Effector memory CD4-positive, alpha-beta T cell (primary cell): ENCODE measurements at places on chromosomes 13 and 19.

- peaks cover 51% of the 10 kb centered on the region for H3K4me1 ChIP-seq
- H3K36me3 ChIP-seq = no peaks in the 10 kb centered on the region
- H3K27ac ChIP-seq = peak overlapping the region; percentile 92
- peak overlapping the region; percentile 57 for H3K4me3 ChIP-seq
- DNase-seq = peak; percentile 67
Observed at GRCh38 chr19:18291590-18292461, 10.4 kb upstream of the JUND start.

- H3K27ac ChIP-seq = no peak overlapping the region
- H3K4me1 ChIP-seq = no peaks in the 10 kb centered on the region
- no peaks in the 10 kb centered on the region for H3K36me3 ChIP-seq
- no peak overlapping the region for H3K4me3 ChIP-seq
Observed at GRCh38 chr19:51621178-51621577, 9.0 kb downstream of the SIGLEC5 start.

DNA sequence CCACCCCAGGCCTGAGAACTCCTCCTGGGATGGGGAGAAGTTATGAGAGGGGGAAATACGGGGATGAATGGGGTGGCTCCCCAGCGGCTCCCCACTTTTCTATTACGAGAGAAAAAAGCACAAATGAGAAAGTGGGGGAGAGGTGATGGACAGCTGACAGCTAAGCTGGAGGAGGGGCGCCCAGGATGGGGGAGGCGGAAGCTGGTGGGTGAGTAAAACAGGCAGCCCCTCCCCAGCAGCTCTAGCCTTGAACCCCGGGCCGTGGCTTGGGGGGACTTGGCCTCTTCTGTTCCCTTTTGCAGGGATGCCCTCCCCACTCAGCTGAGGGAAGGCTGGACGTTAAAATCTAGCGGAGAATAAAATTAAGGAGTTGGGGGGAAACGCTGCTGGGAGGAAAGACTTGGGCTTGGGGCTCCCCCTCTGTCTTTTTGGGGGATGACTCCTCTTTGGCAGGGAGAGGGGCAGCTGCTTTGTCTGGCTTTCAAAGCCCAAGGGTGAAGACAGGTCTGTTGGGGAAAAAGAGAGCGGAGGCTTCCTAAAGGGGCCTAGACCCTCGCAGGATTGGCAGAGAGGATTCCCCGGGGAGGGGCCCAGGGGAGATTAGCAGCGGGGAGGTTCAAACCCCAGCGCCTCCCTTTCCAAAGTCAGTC is 1.4 kb upstream of the SAMD1 start:
- H3K27ac ChIP-seq = peak overlapping the region; percentile 77
- H3K27me3 ChIP-seq = no peaks in the 10 kb centered on the region
- no peaks in the 10 kb centered on the region for H3K4me1 ChIP-seq
- H3K36me3 ChIP-seq = peaks cover 7% of the 10 kb centered on the region
- DNase-seq = no peak
- peak overlapping the region; percentile 77 for H3K4me3 ChIP-seq

DNA sequence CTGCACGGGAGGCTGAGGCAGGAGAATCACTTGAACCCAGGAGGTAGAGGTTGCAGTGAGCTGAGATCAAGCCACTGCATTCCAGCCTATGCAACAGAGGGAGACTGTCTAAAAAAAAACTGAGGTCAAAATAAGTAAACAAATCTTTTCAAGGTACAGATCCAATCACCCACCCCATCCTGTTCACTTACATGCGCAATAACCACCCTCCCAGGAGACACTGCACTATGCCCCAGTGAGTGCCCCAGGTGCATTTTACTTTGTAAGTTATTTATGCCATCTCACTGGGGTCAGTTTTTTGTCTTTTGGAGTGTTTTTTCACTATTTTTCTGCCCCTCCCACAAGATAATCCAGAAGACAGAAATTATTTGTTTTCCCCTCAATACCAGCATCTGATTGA is 6.9 kb upstream of the ZNF253 start:
- no peaks in the 10 kb centered on the region for H3K27me3 ChIP-seq
- no peaks in the 10 kb centered on the region for H3K36me3 ChIP-seq
- no peak for DNase-seq
- H3K27ac ChIP-seq = no peak overlapping the region
- no peak overlapping the region for H3K4me3 ChIP-seq

- no peak overlapping the region for H3K4me3 ChIP-seq
- H3K27ac ChIP-seq = no peak overlapping the region
- H3K4me1 ChIP-seq = peaks cover 24% of the 10 kb centered on the region
- no peaks in the 10 kb centered on the region for H3K27me3 ChIP-seq
Observed at GRCh38 chr19:41323430-41324125, 13.6 kb downstream of the CCDC97 start.

DNA sequence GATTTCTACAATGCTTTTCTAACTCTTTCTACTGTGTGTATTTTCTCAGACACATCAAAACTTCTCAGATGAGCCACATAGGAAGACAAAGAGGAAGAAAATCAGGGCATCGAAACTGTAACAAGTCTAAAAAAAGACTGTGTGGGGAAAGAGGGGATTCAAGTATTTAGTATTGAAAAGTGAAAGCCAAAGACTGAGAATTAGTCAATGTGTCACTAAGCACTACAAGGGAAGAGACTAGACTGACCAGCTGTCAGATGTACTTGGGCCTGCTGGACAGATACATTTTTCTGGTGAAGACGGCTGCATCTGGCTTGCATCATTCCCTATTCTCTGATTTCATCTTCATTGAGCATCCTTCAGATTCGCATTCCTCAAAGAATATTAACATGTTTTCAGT is 25.4 kb downstream of the COMMD6 start:
- H3K4me1 ChIP-seq = no peaks in the 10 kb centered on the region
- no peaks in the 10 kb centered on the region for H3K36me3 ChIP-seq
- H3K27me3 ChIP-seq = no peaks in the 10 kb centered on the region
- no peak overlapping the region for H3K4me3 ChIP-seq

- H3K4me1 ChIP-seq = no peaks in the 10 kb centered on the region
- no peaks in the 10 kb centered on the region for H3K27me3 ChIP-seq
- H3K36me3 ChIP-seq = peaks cover 55% of the 10 kb centered on the region
- no peak overlapping the region for H3K27ac ChIP-seq
- no peak for DNase-seq
Observed at GRCh38 chr19:40331052-40331451, 17.1 kb downstream of the C19orf47 start.

DNA sequence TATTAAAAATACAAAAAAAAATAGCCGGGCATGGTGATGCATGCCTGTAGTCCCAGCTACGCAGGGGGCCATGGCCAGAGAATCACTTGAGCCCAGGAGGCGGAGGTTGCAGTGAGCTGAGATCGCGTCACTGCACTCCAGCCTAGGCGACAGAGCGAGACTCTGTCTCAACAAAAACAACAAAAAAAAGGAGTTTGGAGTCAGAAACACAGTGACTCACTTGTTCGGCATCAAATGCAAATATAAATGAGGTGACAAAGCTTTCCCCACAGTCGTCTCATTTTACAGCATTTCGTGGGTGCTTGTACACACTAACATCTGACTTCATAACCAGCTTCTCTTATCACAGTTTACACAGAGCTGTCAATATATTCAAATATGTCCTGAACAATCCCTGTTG is 11.0 kb downstream of the ZNF665 start:
- no peak overlapping the region for H3K27ac ChIP-seq
- no peak overlapping the region for H3K4me3 ChIP-seq
- H3K27me3 ChIP-seq = no peaks in the 10 kb centered on the region
- no peaks in the 10 kb centered on the region for H3K4me1 ChIP-seq

DNA sequence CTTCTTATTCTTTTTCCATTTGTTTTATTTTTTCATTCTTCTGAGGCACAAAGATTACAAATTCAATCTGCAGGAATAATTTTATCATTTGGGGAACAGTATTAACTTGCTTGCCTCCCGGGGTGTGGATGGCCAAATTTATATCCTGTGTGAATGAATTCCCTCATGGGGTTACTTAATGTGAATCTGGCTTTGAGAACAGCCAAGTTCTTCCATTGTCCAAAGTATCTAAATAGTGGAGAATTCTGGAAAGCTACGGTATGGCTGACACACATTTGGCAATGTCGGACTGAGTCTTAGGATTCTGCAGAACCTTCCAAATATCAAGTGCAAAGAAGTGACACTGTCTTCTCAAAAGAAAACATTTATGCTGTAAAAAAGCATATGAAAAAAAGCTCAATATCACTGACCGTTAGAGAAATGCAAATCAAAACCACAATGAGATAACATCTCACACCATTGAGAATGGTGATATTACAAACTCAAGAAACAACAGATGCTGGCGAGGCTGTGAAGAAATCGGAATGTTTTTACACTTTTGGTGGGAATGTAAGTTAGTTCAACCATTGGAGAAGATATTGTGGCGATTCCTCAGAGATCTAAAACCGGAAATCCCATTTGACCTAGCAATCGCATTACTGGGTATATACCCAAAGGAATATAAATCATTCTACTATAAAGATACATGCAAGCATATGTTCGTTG is 620.2 kb downstream of the EFNB2 start:
- no peak overlapping the region for H3K4me3 ChIP-seq
- no peaks in the 10 kb centered on the region for H3K4me1 ChIP-seq
- DNase-seq = no peak
- no peaks in the 10 kb centered on the region for H3K36me3 ChIP-seq
- H3K27ac ChIP-seq = no peak overlapping the region

DNA sequence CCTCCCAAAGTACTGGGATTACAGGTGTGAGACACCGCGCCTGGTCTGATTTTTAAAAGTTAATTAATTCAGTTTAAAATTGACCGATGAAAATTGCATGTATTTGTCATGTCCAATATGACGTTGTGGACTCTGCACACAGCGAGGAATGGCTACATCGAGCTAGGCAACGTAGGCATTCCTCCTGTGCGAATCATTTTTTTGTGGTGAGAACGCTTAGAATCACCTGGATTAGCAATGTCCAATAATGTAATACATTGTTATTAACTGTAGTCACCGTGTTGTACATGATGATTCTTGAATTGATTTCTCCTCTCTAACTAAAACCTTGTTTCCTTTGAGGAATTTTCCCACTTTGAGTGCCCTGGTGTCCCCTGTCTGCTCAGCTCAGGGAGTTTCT is 3.4 kb downstream of the LAIR2 start:
- H3K36me3 ChIP-seq = no peaks in the 10 kb centered on the region
- peaks cover 2% of the 10 kb centered on the region for H3K27me3 ChIP-seq
- H3K4me1 ChIP-seq = no peaks in the 10 kb centered on the region
- no peak overlapping the region for H3K27ac ChIP-seq
- DNase-seq = no peak

- no peak overlapping the region for H3K4me3 ChIP-seq
- no peak for DNase-seq
- no peaks in the 10 kb centered on the region for H3K36me3 ChIP-seq
- H3K4me1 ChIP-seq = no peaks in the 10 kb centered on the region
- H3K27ac ChIP-seq = no peak overlapping the region
Observed at GRCh38 chr13:95438297-95438696, 114.2 kb upstream of the CLDN10 start.

GRCh38 chr13:67134417-67135129 is 95.6 kb downstream of the PCDH9 start:
- no peak overlapping the region for H3K27ac ChIP-seq
- H3K4me3 ChIP-seq = no peak overlapping the region
- DNase-seq = no peak

DNA sequence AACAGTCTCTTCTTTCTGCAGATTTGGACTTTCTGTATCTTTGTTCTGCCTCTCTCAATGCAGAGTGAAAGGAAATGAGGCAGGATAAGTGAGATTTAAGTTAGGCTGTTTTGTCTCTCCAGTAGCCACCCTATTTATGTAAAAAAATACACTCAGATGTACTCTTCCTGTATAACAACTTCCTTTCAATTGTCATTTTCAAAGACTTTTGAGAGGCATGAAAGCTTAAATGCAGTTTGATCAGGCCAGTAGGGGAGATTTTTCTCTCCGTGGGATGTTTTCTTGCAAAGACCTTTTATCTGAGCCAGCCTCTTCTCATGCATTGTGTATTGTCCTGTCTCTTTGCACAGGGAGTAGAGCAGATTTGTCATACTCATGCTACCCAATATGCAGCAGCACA is 166.8 kb downstream of the SLITRK5 start:
- H3K4me3 ChIP-seq = no peak overlapping the region
- H3K36me3 ChIP-seq = no peaks in the 10 kb centered on the region
- no peak for DNase-seq
- H3K27me3 ChIP-seq = no peaks in the 10 kb centered on the region
- H3K27ac ChIP-seq = no peak overlapping the region
- no peaks in the 10 kb centered on the region for H3K4me1 ChIP-seq

DNA sequence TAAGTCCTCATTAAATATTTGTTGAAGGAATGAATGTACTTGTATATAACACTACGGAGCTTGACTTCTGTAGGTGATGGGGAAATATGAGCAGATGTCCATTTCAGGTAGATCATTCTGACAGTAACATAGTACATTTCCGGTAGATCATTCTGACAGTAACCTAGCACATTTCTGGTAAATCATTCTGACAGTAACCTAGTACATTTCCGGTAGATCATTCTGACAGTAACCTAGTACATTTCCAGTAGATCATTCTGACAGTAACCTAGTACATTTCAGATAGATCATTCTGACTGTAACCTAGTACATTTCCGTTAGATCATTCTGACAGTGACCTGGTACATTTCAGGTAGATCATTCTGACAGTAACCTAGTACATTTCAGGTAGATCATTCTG is 2.5 kb downstream of the PHF11 start:
- no peak for DNase-seq
- peak overlapping the region; percentile 92 for H3K27ac ChIP-seq
- H3K27me3 ChIP-seq = no peaks in the 10 kb centered on the region
- H3K4me1 ChIP-seq = peaks cover 36% of the 10 kb centered on the region

GRCh38 chr19:31121501-31121900 is 227.7 kb downstream of the TSHZ3 start:
- H3K27ac ChIP-seq = no peak overlapping the region
- no peak for DNase-seq
- no peaks in the 10 kb centered on the region for H3K4me1 ChIP-seq
- H3K4me3 ChIP-seq = no peak overlapping the region
- H3K27me3 ChIP-seq = no peaks in the 10 kb centered on the region

DNA sequence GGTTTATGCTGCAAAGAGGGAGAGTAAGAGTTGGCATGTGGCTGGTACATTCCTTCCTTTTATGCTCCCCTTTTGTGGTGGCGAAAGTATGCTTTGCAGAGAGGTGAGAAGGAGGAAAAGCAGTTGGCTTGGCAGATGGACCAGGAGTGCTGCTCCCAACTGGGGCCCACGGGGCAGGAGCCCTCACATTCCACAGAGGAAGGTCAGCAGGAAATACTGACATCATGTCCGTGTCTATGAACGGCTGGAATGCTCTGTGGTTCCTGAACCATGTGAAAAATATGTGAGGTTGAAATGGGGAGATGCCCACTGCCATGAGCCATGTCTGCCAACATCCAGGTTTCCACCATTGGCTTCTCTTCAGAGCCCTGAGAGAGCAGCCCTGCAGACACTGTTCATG is 33.3 kb upstream of the GAS6 start:
- no peak overlapping the region for H3K27ac ChIP-seq
- no peaks in the 10 kb centered on the region for H3K36me3 ChIP-seq
- no peaks in the 10 kb centered on the region for H3K4me1 ChIP-seq

DNA sequence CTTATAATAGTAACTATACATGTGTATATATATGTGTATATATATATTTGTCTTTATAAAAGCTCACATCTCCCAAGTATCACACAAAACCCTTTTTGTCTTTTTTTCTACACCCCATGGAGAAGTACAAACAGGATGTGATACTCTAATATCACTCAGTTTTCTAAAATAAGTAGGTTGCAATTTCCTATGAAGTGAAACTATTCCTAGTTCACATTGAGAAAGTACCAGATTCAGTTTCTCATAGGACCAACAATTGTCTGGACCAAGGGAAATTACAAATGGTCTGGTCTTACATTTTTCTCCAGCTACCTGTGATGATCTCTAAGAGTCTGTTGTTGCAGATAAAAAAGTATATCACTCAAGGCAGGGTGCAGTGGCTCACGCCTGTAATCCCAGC is 17.9 kb upstream of the LILRB1 start:
- no peak for DNase-seq
- H3K4me1 ChIP-seq = no peaks in the 10 kb centered on the region
- no peak overlapping the region for H3K27ac ChIP-seq
- no peak overlapping the region for H3K4me3 ChIP-seq
